ENCODE measurements at places on chromosomes 4 and X.

- DNase-seq, result no peak
Observed at GRCh38 chr4:10088135-10089010, 28.2 kb downstream of the WDR1 start.

DNA sequence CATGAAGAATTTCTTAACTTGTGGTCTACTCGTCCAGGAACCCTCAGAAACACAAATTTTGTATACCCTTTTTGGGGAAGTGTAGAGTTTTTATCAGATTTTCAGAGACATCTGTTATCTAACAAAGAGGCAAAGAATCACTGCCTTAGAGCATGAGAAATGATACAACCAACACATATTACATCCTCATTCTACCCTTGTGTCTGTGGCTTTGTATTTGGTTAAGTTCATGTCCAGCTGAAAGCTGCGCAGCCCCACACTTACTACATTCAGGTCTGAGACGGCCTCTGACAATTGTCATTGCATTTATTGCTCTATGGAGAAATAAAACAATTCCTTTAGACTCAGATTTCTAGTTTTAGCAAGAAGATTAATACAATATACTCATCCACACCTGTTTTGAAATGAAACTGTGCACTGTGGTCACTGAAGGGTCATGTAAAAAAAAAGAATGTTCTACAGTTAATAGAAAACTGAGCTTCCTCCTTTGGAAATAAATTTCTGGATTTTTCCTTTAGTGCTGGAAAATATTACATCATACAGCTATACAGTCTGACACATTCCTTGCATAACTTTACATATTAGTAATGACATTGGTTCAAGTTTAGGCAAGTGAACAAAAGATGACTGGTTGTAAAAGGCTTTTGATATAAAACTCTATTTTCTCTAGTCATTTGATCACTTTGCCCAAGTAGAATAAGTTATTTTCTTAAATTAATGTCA lies 39.8 kb downstream of the GLRB start:
- DNase-seq, result peak; percentile 84

DNA sequence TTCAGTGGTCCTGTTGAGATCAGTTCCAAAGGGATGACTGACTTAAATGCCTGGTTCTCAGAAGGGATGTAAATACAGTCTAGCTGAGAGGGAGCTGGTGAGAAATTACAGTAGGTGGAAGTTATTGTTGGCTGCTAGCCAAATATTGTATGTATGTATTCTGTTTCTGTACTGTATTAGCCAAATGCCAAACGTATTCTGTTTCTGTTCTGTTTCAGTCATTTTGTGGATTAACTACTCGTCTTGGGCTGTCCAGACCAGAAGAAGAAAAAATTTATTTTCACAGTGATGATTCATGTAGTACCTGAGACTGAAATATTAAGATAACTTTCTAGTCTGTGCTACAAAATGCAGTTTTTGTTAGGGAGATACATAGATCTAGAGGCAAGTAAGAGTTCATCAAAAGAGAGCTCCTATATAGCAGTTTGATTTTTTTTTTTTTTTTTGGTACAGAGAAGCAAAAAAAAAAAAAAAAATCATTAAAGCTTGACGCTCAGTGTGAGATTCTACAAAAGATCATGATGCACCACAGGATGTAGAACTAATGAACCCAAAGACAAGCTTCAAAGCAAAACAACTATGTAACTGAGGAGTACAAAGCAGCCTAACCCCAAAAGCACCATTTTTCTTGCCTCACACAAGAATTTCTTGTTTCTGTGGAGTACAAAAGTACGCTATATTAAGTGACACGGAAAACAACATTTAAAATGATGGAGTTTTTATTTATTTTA lies 54.8 kb downstream of the CASP6 start:
- no peak for DNase-seq

DNA sequence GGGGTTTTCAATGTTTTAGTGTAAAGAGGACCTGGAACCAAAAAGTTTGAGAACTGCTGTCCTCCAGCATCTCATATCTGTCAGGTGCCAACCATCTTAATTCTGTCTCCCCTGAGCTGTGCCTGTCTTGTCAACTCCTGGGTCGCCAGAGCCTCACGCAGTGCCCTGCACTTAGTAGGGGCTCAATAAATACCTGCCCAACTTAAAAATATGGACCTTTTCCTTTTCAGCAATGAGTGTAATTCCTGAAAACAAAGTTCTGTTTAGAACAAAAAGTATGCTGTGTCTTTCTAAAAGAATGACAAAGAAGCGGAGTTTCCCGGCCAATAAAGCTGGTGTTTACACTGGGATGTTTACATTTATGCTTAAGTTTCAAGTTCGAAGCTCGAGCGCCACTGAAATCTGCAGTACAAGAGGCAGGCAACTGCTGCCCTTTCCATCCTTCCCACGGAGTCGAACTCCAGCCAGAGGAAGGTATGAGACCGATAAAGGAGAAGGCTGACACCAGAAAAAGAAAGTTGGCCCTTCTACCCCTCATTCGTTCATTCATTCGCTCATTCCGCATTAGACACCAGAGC lies 1.1 kb upstream of the HTATSF1 start:
- no peak for DNase-seq

GRCh38 chrX:24594501-24594900 lies 52.6 kb downstream of the PCYT1B start:
- no peak for DNase-seq

DNA sequence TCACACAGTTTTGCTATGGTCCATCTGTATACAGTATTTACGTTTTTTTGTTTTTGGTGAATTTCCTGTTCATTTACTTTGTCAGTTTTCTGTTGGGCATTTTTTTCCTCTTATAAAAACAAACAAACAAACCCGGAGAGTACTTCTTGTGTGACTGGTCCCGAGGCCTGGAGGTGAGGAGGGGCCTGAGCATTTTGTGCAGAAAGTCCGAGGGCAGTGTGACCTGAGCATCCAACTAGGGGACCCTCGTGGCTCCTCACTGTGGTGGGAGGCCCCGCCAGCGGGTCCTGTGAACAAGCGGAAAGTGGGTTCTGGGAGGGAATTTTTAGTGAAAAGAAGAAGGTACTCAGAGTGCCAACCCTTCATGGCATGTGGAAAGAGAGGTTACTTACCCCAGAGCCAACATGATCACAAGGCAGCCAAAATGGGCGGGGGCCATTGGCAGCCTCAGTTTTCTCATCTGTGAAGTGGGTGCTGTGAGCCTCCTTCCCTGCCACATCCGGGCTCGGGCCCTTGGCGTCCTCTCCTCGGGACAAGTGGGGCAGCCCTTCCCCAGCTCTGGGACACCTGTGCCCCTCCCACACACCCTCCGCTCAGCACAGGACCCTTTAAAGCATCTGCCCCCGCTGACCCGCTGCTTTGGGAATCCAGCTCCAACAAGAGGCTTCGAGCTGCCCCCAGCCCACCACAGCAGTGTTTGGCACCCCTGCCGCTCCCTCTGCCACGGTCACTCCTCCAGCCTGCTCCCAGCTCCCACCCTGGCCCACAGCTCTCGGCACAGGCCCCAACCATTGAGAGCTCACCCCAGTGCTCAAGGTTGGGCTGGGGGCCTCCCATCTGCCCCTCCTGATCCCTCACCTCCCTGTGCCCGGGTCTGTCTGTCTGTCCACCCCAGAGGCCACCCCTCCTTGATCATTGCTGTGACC lies 22.8 kb upstream of the GPR78 start:
- DNase-seq, result no peak

GRCh38 chr4:128832243-128832625 lies 22.7 kb downstream of the JADE1 start:
- no peak for DNase-seq

- no peak for DNase-seq
Observed at GRCh38 chr4:63904201-63904600, 505.0 kb downstream of the TECRL start.

DNA sequence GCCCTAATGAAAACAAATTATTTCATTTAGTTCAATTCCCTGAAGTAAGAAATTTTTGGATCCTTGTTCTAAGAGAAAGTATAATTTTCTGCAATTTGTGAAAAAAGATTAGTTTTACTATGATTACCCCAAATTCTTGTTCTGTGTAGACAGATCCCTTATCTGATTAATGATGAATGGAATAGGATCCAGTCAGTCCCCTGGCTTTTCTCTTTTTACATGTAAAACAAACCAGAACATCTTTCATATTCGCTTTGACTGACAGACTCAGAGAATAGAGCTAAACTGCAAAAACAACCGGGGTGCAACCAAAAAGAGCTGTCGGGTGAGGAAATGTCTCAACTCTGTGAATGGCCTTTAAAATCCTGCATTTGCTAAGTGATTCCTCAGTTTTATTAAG lies 93.4 kb upstream of the VEGFC start:
- DNase-seq, result no peak

GRCh38 chrX:16487620-16488385 lies 162.2 kb upstream of the S100G start:
- DNase-seq, result peak; percentile 68

DNA sequence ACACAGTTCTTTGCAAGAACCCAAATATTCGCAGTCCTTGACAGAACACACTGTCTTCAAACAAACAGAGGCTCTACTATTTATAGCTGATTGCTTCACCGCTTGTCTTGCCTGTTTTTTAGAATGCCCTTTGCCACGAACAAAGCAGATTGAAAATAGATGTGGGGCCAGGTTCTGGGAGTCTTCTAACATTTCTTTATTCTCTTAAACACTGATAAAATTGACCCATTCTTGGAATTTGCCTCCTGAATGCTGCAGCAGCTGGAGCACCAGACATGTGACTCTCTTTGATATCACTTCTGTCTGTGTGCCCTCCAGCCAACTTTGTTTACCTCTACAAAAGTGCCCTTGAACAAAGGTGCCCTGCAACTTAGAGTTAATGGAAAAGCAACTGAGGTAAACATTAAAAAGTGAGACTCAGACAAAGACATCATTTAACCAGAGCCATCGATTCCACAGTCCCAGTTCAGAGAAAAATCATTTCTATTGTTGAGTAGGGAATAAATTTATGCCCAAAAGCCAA lies 64.2 kb upstream of the SPP1 start:
- DNase-seq, result no peak

GRCh38 chr4:81676537-81676936 lies 204.8 kb upstream of the RASGEF1B start:
- DNase-seq, result peak; percentile 12

DNA sequence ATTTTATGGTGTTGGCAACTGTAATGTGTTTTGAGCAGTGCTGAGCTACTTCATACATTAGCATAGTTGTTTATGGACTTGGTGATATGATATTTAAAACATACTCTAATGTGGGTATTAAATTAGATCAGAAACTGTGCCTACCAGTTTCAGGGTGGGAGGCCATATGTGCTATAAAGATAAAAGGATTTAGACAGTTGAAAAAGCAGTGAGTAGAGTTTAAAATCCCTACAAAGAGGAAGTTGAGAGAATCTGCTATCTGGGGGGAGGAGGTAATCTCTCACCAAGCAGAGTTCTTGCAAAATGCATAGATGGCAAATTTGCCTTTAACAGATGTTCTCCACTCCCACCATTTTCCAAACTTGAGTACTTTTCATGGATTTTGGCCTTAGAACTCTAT lies 154.5 kb downstream of the SPOCK3 start:
- no peak for DNase-seq

DNA sequence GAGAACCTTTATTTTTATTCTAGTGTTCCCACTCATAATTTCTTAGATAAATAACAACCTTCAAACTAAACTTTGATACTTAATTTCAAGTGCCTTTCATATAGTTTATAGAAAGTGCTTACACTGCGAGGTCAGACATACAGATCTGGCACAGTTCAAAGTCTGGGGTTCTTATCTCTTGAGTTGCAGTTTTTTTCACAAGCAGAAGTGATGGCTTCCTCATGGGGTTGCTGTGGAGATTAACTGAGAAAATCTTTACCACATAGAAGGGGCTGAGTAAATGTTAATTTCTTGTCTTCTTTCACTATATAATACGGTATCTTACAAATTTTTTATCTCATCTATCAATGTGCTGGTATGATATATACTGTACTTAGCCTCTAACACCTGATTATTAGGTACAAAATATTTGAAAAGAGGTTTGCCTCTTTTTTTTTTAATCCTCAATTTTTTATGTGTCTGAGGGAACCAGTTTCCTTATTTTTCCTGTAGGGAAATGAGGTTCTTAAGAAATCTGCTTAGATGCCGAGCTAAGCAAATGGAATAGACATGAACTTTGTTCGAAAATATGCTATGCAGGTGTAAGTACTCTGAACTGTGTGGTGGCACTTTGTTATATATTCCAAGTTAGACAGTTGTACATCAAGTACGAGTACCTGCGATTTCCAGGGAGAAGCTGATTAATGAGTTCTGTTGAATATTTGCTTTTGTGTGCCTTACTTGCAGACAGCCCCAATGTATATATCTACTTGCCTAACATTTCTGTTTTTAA lies 3.3 kb downstream of the ING2 start:
- DNase-seq, result no peak

- no peak for DNase-seq
Observed at GRCh38 chr4:13088726-13089658, 395.1 kb downstream of the RAB28 start.

- DNase-seq, result no peak
Observed at GRCh38 chrX:14934423-14934822, 61.2 kb downstream of the MOSPD2 start.

DNA sequence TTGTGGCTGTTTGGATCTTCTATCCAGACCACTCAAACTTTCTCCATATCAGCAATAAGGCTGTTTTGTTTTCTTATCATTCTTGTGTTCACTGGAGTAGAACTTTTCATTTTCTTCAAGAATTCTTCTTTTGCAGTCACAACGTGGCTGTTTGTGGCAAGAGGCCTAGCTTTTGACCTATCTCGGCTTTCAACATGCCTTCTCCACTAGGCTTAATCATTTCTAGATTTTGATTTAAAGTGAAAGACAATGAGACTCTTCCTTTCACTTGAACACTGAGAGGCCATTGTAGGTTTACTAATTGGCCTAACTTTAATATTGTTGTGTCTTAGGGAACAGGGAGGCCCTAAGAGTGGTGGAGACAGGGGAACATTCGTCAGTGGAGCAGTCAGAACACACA lies 19.1 kb downstream of the FGF2 start:
- DNase-seq, result no peak

DNA sequence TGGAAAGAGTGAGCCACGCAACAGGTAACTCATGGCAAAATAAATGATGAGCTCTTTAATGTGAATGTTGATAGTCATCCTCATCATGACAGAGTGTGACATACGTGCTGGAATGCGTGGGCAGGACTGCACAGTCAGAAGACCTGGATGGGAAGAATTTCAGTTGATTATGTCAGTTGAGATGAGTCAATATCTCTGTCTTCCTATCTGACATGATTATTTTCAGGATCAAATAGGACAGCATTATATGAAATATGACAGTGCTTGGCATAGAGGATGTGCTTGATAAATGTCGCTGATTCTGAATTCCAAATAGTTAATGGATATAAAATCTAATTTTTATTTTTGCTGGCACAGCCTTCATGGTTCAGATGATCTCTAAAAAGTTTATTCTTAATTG lies 95.1 kb downstream of the IL15 start:
- peak; percentile 36 for DNase-seq

DNA sequence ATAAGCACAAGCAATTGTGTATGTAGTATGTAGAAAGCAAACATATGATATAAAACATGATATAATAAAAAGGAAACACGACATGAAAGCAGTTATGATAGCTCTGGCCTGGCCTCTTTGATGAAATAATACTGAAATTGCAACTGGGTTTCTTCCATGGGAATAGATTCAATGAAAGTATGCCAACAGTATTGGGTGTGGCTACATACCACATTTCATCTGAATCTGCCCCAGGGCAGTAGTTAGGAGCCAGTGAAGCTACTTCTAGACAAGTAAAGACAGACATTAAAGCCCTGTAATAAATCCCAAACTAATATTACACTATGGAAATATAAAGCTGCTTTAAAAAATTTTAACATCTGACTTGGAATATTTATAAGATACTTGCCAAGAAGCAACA lies 207.3 kb downstream of the FBXW7 start:
- DNase-seq, result no peak
